ENCODE measurements at places on chromosomes 16 and 17.

GRCh38 chr16:8763899-8764298 is 33.5 kb downstream of the TMEM186 start:
- no peak for DNase-seq

DNA sequence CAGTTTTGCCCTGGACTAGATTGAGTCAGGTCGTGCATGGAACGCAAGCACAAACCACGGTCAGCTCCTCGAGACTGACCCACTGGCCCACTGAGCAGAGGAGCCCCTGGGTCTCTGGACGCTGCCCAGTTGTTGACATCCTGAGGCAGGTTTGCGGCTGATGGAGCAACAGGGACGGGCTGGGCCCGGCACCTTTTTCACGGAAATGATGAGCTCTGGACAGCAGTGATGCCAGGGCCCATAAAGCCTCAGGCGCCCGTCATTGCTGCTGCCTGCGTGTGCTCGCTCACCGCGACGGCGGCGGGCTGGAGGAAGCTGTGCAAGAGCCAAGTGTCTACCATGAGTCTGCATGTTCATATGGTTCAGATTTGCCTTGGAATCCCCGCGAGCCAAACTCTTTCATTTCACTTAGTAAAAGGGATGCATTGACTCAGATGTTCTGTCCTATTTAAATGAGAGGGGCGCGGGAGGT is 30.8 kb upstream of the CRISPLD2 start:
- DNase-seq, result no peak

DNA sequence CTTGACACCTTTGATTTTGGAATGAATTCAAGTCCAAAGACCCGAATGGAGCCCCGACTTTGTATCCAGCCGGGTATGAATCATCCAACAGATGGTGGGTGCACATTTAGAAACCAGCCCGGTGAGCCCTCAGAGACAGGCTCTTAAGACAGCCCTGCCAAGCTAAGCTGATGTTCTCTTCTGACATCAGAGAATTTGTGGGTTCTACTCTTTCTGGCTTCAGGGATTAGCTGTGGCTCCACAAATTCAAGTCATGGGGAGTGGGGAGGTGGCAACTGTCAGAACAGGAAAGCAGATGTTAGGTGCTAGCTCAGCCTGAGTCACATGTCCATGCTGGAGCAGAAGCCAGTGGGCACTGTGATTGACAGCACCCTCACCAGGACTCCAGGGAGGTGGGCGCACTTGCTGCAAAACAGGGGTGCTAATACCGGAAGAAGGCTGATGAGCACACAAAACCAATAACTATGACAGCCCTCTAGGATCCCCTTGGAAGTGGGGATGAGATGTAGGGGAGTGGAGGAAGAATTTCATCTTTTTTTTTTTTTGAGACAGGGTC is 31.4 kb upstream of the XYLT2 start:
- no peak for DNase-seq

DNA sequence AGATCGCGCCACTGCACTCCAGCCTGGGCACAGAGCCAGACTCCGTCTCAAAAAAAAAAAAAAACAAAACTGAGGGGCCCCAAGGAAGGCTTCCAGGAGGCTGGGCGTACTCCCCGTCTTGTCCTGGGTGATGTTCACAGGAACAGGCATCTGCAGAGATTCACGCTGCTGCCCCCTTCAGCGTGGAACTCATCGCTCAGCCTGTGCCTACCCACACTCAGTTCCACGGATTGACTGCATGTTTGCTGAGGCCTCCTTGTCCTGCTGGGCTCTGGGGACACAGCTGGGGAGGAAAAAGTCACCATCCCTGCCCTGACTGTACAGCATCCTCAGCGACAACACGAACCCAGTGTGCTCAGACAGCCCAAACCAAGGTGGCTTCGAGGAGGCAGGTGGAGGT is 12.9 kb upstream of the OSGIN1 start:
- no peak for DNase-seq

GRCh38 chr16:5314377-5314776 is 216.8 kb upstream of the EEF2KMT start:
- DNase-seq, result no peak

GRCh38 chr17:36017799-36018198 is at the start of gene CCL23:
TSS of gene CCL23 (minus strand) at chr17:36017972. CDS start at chr17:36017897, 75 bp downstream.
- DNase-seq, result no peak

DNA sequence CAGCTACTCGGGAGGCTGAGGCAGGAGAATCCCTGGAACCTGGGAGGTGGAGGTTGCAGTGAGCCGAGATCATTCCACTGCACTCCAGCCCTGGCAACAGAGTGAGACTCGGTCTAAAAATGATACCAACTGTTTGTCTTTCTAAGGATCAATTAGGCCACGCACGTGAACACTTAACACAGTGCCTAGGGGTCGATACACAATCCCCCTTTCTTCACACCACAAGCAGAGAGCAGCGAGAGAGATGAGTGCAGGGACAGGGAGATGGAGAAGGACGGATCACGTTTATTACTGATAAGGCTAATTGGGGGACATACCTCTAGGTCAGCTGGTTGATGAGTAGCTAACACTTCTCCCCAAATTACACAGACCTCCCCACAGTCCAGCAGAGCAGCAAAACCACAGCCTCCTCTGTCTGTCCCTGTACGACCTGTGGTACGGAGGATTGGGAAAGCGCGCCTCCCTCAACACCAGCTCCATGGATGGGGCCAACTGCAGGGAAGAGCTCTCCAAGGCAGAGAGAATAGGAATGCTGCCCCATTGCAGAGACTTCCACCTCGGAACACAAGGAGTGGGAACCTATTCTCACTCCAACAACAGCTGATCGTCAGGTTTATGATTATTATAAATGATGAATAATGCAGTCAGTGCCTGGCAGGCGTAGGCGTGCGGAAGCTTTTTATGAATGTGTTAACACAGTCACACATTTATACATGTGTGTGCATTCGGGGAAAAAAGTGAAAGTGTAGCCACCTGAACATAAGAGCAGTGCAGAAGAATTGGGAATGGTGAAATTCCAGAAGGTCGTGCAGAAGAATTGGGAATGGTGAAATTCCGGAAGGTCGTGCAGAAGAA is 155.1 kb downstream of the C16orf95 start:
- no peak for DNase-seq

DNA sequence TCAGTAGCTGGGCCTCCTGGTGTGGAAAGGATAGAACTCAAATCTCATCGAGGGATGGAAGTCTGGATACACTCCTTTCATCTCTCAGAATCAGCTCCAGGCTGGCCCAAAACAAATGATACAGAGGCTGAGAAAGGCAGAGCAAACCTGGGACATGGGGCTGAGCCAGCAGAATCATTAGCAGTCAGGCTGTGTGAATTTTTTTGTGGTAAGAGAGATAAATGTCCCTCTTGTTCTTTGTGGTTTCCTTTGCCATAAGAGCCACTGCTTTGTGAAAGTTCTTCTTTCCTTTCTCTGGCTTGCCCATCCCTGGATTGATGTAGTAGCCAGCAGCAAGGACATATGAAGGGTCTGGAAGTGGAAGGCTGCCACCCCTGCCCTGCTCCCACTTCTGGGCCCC is 146.2 kb downstream of the CDH13 start:
- no peak for DNase-seq

DNA sequence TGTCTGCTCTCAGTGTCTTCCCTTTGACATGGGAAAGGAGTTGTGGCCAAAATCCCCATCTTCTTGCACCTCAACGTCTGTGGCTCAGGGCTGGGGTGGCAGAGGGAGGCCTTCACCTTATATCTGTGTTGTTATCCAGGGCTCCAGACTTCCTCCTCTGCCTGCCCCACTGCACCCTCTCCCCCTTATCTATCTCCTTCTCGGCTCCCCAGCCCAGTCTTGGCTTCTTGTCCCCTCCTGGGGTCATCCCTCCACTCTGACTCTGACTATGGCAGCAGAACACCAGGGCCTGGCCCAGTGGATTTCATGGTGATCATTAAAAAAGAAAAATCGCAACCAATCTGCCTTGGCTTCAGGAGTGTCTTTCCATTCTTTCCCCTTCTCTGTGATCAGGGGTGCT is 918 bp upstream of the MRM1 start:
- DNase-seq, result no peak

DNA sequence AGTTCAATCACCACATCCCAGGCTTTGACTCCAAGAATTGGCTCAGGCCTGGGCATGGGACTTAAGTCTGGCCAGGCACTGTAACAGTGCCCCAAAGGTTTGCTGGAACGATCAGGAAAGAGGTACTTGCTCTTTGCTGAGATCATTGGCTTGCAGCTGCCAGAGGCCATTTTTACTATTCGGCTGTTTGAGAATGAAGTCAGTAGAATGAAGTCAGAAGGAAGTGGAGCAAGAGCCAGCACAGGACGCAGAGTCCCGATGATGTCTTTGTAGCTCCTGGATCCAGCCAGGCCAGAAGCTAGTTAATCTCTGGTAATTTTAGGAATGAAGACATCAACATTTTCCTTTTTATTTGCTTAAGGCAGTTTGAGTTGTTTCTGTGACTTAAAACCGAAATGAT is 195.5 kb downstream of the RAB11FIP4 start:
- no peak for DNase-seq

DNA sequence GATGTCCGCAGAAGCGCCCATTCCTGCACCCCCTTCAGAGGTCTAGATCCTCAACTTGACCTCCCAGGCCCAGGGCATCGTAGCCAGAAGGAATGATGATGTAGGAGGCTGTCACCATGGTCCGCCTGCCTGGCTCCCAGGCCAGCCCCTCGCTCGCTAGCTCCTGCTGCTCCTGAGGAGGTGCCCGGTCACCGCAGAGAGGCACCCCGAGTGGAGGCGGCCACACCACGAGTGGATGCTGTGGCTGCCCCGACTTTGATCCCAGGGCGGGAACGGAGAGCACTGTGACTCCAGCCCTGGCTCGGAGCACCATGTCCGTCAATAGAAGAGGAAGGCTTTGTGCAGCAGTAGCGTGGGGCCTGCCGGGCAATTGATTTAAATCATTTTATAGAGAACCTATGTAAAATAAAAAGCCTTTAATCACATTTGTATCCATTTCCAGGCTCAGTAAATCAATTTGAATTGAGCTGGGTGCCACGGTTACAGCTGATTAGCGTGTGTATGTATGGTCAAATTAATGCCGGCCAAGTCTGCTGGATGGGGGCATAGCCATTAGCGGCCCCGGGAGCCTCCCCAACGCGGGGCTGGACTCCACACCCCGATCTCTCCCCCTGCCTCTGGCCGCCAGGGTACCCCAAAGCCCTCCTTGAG is 122.6 kb upstream of the GSE1 start:
- DNase-seq, result no peak

- no peak for DNase-seq
Measured at GRCh38 chr17:6575596-6575988, 19.2 kb upstream of the PITPNM3 start.

- no peak for DNase-seq
Measured at GRCh38 chr17:58577696-58578095, 63.3 kb upstream of the MTMR4 start.

- no peak for DNase-seq
Measured at GRCh38 chr17:39015546-39015935, 48.3 kb upstream of the FBXO47 start.

DNA sequence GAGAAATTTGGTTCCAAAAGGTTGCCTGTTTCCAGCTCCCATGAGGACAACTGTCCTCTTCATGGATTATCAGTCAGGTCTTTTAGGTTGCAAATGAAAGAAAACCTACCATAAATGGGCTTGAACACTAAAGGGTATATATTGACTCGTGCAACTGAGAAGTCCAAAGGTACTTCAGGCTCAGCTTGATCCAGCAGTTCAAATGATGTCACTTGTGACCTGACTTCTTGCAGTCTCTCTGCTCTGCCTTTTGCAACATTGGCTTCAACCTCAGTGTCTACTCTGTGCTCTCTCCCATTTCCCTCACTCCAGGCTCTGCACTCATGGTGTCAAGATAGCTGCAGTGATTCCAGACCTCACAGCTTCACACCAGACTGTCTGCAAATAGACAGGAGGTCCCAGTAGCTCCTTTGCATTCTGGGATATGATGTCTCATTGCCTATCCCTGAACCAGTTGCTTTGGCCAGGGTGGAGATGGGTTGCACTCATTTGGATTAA is 5.5 kb upstream of the CALB2 start:
- no peak for DNase-seq

GRCh38 chr17:7491583-7491982 is 7.4 kb downstream of the POLR2A start:
- DNase-seq, result no peak

GRCh38 chr16:89173174-89173921 is 1.8 kb downstream of the CDH15 start:
- no peak for DNase-seq

- no peak for DNase-seq
Measured at GRCh38 chr17:73089322-73090317, 2.9 kb downstream of the SLC39A11 start.

- no peak for DNase-seq
Measured at GRCh38 chr16:73279451-73279850, 231.5 kb upstream of the ZFHX3 start.

- no peak for DNase-seq
Measured at GRCh38 chr16:84924331-84925091, 86.8 kb downstream of the ZDHHC7 start.

DNA sequence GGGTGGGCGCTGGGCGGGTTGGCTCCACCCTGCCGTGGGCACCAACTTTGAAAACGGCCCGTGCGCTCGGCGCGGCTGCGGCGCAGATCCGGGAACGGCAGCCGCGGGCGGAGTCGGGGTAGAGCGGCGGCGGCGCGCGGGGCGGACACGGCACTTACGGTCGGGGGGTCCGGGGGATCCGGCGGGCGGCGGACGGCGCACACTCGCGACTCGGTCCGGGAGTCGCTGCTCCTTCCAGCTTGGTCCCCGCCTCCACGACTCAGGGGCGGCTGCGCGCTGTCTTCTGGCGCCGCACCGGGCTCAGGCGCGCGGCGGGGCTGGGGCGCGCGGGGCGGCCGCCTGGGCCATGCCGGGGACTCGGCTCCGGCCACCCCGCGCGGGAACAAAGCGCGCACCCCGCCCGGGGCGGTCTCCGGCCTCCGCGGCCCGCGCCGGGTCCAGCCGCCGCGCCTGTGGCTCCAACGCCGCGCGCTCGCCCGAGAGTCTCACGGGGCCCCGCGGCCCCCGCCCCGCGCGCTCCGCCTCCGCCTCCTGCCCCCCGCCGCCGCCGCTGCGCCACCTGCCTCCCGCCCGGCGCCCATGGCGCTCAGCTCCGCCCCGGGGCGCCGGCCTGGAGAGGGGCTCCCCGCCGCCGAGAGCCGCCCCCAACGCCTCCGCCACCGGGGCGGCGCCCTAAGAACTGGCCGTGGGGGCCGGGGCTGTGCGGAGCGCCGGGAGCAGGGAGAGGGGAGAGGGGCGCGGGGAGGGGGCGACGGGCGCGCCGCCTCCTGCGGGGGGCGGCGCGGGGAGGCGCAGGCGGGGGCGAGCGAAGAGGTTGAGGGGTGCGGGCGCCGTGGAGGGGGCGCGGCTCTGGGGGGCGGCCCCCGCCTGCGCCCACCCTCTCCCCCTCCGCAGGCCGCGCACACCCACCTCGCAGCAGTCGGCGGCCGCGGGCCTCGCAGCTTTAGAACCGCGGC is 35.9 kb downstream of the CBFA2T3 start:
- no peak for DNase-seq

DNA sequence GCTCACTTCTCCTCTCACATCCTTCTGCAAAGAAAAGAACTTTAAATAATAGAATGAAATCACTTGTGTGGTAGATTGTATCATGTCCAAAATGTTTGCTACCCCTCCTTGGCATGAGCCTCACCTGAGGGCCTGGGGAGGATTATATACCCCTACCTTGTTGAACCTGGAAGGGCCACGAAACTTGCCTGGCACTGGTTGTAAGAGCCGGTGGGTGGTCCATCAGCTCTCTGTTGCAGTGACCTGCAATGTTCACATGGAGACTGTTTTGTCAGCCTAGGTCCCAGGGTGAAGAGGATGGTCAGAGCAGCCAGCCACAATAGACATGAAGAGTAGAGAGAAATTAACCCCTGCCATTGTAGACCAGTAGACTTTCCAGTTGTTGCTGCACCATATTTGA is 10.2 kb downstream of the RSAD1 start:
- no peak for DNase-seq

GRCh38 chr17:44312396-44313104 is 4.1 kb downstream of the RUNDC3A start:
- no peak for DNase-seq

Measured in SHP77 treated with DMSO at 0.1 percent for 48 hours (cell line).